ENCODE measurements at places on chromosomes 16 and 17.

DNA sequence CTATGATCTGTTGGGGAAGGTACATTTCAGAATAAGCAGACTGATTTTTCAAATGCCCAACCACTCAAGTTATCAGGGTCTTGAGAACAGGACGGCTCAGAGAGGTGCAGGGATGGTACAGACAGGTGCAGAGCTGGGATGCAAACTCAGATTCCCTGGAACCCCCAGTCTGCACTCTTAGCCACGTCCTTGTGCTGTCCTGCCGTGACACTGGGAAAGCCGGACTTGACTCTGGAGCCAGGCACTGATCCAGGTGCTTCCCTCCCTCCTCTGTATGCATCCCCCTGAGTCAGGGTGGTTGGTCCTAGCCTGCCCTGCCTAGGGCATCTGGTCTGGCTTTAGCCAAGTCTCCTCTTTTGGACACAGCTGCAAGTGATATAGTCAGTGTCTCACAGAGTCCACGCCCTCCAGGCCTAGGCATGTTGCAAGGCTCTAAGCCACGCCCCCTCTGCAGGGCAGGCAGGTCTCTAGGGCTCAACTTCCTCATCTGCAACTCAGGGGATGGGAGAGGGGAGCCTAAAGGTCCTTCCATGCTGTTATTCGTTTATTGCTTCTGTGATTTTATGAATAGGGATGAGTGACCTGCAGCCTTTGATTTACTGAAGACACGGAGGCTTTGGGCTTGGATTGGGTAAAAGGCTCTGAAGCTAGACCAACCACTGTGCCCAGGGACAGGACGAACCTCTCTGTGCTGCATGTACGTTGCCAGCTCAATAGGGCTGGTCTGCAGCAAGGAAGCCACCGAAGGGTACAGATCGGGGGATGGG lies 97.3 kb downstream of the SDK2 start:
- peak; percentile 7 for DNase-seq

- no peak for DNase-seq
Measured at GRCh38 chr17:3049705-3050295, 13.6 kb downstream of the OR1D5 start.

GRCh38 chr16:80058214-80058613 lies 457.7 kb upstream of the MAF start:
- DNase-seq, result peak; percentile 6

- DNase-seq, result peak; percentile 51
Measured at GRCh38 chr17:60743799-60744198, 66.1 kb downstream of the BCAS3 start.

DNA sequence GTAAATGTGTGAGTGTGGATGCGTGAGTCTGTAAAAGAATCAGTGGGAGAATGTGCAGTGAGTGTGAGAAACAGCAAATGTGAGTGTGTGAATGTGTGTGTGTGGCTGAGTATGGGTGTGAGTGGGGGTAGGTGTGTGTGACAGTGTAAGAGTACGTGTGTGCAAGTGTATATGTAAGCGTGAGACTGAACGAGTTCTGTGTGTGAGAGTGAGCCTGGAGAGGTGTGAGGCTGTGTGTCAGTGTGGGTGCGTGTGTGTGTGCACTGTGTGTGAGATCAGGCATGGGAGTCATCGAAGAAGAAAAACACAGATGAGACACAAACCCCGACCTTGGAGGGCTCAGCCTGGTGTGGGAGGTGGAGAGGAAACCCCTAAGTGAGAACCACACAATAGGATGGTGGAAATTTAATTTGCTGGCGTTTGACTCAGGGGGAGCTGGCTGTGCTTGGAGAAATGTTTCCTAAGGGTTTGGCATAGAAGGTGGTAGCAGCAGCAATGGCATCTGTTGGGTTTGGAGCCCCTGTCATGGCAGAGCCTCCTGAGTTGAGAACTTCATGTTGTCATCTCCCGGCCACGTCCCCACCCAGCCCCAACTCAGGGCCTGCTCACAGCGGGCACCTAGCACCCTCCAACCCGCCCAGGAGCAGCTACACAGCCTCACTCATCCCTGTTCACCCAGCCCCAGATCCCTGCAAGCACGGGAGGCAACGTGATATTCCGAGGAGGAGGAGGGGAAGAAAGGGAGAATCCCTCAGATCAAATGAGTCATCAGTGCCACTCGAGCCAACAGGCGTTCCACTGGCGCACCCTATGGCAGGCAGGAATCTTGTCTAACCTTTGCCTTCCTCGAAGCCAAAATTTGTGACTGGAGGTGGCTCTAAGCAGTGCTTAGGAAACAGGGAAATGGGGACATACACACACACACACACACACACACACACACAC lies 14.3 kb upstream of the NUBP1 start:
- peak; percentile 21 for DNase-seq

DNA sequence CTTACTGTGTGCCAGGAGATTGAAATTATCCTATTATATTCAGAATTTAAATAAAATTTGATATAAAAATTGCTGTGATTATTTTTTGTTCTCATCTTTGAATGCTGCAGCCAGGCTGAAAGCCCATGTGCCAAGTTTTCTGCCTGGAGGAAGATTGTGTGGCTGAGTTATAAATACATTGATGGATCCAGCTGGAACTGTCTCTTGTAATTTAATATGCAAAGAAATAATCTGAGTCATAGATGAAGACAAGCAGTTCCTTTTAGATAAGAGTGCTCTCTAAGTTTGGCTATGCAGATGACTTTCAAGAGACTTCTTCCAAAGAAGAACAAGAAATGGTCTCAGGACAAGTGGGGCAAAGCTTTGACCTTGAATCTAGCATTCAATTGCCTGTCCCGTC lies 871.0 kb downstream of the CDH11 start:
- DNase-seq, result peak; percentile 2

DNA sequence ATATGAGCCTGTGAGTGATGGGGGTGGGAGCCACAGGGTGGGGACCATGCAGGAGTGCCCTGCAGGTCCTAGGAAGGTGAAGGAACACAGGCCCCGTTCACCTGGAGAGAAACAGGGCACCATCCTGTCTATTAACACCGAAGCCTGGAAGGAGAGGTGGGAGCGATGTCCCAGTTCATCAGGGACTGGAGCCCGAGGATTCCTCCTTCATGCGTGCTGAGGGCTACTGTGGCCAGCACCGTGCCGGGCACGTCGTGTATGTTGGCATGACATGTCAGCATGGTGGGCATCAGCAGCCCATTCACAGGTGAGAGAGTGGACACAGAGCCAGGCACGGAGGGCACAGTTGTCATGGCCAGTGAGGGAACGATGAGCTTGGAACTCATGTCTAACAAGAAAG lies 1.4 kb downstream of the WFIKKN2 start:
- DNase-seq, result no peak

DNA sequence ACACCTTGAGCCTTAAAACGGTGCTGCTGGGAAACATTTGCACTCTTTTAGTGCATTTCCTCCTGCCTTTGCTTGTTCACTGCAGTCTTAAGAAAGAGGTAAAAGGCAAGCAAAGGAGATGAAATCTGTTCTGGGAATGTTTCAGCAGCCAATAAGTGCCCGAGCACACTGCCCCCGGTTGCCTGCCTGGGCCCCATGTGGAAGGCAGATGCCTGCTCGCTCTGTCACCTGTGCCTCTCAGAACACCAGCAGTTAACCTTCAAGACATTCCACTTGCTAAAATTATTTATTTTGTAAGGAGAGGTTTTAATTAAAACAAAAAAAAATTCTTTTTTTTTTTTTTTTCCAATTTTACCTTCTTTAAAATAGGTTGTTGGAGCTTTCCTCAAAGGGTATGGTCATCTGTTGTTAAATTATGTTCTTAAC lies 4.4 kb downstream of the SOX9 start:
- DNase-seq, result no peak

DNA sequence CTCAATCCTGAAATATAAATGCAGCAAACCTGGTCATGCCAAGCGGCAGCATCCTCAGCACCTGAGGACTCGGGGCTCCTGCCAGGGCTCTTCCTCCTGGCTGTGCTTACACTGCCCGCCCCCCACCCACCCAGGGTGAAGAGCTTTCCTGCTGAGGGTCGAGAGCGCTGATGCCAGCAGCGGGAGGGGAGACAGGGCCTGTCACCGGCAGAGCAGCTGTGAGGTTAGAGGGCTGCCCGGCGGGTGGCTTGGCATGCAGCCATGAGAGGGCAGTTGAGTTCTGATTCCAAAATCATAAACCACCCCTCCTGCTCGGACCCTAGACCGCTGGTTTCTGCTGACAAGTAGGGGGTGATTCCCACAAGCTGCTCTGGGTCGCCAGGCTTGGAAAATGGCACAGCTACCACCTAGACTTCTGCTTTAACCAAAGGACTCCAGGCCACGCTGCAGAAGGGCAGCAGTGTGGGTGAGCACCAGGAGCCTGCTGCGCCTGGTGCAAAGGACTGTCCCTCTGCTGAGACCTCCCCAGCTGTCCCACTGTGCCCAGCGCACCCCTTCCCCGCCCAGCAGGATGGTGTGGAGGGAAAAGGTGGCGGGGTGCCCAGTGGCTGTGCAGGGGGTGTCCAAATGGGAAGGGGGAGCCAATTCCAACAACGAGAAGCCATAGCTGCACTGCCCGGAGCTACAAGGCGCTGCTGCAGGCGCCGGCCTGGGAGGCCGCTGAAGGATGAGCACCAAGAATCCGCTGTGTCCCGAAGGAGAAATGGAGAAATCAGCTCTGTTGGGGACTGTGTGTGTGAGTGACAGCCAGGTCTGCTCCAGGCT lies 26.6 kb downstream of the MXRA7 start:
- no peak for DNase-seq

DNA sequence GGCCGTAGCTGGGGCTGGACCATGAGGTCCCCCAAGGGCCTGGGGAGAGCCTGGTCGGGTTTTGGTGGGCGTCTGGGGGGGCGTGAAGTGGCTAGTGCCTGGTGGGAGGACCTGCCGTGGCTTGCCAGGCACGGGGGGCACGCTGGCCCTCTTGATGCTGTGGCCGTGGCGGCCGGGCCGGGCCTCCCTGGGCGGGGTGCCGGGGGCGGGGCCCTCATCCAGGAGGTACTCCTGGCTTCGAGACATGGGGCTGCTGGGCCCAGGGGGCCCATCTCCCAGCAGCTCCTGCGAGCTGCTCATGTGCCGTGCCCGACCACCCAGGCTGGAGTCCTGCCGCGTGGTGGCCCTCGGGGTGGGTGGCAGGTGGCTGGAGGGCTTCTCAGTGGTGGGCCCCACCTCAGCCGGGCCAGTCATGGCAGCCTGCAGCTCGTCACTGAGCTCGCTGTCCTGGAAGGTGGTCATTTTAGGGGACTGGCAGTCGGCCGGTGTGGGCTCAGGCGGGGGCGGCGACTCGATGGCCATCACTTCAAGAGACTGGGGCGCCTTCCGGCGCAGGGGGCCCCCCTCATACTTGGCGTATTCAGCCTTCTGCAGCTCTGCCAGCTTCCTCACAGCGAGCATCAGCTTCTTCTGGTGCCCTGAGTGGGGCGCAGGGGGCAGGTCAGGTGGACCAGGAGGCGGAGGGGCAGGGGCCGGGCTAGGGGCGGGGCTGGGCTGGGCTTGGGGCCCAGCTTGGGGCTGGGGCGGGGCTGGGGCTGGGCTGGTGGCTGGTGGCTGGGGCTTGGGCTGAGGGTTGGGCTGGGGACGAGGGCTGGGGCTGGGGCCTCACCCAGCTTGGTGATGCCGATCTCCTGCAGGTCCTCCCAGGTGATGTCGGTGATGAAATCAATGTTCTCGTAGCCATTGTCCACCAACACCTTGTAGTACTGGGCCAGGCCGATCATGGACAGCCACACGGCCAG lies 15.2 kb downstream of the CASKIN1 start:
- no peak for DNase-seq

DNA sequence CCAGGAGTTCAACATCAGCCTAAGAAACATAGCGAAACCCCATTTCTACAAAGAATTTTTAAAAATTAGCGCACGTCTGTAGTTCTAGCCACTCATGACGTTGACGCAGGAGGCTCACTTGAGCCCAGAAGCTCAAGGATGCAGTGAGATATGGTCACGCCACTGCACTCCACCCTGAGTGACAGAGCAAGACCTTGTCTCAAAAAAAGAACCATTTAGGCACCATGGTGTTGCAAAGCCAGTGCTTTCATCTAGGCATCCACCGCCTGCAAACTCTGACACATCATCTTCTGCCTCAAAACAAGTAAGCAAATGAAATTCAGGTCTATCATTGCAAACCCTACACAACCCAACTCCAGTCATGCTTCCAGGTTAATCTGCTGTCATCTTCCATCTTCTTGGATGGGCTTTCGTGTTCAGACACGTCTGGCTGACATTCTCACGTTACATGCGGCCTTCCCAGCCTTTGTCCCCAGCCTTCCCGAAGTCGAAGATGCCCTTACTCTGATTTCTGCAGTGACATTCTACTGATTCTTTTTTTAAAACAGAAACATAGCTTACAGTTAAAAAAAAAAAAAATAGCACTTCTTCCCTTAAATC lies 8.9 kb downstream of the ANKRD11 start:
- no peak for DNase-seq

- peak; percentile 86 for DNase-seq
Measured at GRCh38 chr16:56911771-56912571, 20.0 kb upstream of the HERPUD1 start.

DNA sequence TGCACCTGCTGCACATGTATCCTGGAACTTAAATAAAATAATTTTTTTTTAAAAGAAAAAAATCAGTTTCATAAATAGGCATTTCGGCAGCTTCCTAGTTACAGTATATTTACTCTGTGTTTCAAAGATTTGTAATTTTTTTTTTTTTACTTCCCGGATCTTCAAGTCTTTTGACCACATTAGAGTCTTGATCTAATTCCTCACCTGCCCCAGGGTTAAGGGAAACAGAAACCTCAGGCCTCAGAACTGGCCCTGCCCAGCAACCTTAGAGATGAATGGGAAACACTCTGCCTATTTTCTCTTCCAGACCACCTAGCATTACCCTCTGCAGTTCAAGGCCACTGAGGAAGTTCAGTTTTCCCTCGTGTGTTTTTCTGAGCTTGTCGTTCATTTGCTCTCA lies 304.0 kb downstream of the MAF start:
- DNase-seq, result no peak

- no peak for DNase-seq
Measured at GRCh38 chr17:56751145-56751738, 82.5 kb downstream of the C17orf67 start.

DNA sequence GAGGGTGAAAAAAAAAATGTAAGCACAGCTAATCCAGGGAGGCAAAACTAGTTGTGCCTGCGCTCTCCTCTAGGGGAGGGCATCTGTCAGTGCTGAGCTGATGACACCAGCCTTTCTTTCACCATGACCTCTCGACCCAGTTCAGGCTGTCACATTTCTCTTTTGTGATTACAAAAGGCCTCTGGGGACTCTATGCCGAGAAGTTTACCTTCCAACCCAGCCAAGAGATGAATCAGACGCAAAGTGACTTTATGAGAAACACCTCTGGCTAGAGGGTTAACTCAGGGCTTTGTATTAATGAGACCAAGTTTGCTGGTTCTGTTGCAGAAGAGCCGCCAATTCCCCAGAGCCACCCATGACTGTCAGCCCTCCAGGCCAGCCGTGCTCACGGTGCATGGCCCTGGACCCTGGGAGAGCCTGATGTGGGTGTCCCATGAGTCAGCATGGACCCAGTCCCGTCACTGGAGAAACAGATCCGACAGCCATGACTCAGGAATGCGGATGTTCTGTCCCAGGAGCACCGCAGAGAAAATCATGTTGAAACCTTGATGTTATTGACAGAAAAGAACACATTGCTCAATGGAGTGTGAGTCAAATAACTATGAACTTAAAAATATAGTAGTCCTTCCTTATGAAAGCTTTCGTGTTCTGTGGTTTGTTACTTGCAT lies 437.2 kb downstream of the HS3ST3B1 start:
- peak; percentile 99 for DNase-seq

GRCh38 chr17:33696102-33696501 lies 403.0 kb upstream of the ASIC2 start:
- no peak for DNase-seq

- DNase-seq, result no peak
Measured at GRCh38 chr17:77379065-77379428, 238.3 kb downstream of the SEC14L1 start.

- DNase-seq, result peak; percentile 63
Measured at GRCh38 chr16:24539850-24540601, 660 bp downstream of the RBBP6 start.

Data from cardiac fibroblast (primary cell).